T-helper 17 cell (primary cell): ENCODE measurements at places on chromosomes 3 and 15. TPM values are rescaled to one million over a fixed set of nuclear protein-coding genes. Genes with fewer than 3 reads are reported as not detected.

OXSR1 gene
- total RNA-seq: 39.8 TPM

FANCI gene
- total RNA-seq: 12.5 TPM

AMIGO3 gene
- 0.99 TPM for total RNA-seq

CRBN gene
- total RNA-seq: 129 TPM

ALG1L2 gene
- total RNA-seq: 1.9 TPM

SNURF gene
- 23.0 TPM for total RNA-seq

IQCB1 gene
- total RNA-seq: 47.4 TPM

ACOX2 gene
- total RNA-seq: not detected

FOXB1 gene
- total RNA-seq: 0.21 TPM

DPPA2 gene
- total RNA-seq: not detected

PP2D1 gene
- not detected for total RNA-seq
